ENCODE measurements at places on chromosomes 13 and 19.

- H3K36me3 ChIP-seq, result no peaks in the 10 kb centered on the region
- H3K4me1 ChIP-seq, result peaks cover 13% of the 10 kb centered on the region
- no peaks in the 10 kb centered on the region for H3K27me3 ChIP-seq
- DNase-seq, result no peak
- H3K4me3 ChIP-seq, result no peak overlapping the region
- no peak overlapping the region for H3K27ac ChIP-seq
These were observed 97.1 kb downstream of the SIPA1L3 start for GRCh38 chr19:38004186-38004520.

DNA sequence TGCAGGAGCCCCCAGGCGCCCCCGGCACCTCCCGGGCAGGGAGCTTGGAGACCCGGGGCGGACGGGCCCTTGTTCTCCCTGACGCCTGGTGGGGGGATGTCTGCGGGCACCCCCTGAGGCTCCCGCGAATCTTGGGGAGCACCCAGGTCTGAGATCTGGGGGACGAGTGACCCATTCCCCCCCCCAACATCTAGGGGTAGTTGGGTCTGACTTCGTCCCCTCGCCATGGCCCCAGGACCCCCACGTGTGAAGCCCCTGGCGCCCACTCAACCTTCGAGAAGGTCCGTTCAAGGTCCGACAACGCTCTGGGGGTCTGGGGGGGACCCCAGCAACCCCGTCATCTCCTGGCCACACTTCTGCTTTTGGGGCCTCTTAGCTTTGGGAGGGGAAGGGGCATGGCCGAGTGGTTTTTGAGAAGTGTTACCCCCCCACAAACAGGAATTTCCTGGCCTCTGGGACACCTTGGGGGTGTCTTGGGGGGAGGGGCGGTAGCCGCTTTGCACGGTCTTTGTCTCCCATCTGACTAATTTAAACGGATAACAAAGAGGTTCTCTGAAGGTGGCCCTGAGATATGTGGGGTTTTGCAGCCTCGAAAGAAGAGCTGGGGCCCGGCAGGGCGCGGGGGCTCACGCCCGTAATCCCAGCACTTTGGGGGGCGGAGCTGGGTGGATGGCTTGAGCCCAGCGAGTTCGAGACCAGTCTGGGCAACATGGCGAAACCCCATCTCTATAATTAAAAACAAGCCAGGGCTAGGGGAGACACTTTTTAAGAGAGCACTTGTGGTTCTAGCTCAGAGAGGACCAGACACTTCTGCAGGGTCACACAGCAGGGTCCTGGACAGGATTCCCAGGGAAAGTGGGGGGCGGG lies 608 bp downstream of the CNN2 start:
- no peaks in the 10 kb centered on the region for H3K27me3 ChIP-seq
- H3K27ac ChIP-seq, result peak overlapping the region; percentile 91
- no peak for DNase-seq
- H3K4me3 ChIP-seq, result peak overlapping the region; percentile 91
- peaks cover 31% of the 10 kb centered on the region for H3K4me1 ChIP-seq
- H3K36me3 ChIP-seq, result peaks cover 3% of the 10 kb centered on the region

DNA sequence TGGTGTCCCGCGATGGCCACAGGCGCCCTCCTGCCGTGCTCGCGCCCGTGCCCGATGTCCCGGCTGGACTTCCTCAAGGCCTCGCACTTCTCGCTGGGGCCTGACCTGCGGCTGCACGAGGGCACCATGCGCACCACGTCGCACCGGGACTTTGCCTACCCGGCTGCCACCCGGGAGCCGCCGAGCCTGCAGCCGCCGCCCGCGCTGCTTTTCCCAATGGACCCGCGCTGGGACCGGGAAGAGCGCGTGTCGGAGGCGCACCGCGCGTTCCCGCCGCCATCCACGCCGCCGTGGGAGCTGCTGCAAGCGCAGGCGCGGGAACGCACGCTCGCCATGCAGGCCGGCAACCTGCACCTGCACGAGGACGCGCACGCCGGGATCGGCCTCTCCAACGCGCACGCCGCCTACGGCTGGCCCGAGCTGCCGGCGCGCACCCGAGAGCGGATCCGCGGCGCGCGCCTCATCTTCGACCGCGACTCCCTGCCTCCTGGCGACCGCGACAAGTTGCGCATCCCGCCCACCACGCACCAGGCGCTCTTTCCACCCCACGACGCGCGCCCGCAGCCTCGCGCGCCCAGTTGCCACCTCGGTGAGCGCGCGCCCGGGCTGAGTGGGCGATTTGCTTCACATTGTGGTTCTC lies 12.1 kb upstream of the PEX11G start:
- H3K27ac ChIP-seq, result no peak overlapping the region
- no peaks in the 10 kb centered on the region for H3K36me3 ChIP-seq
- H3K4me3 ChIP-seq, result peak overlapping the region; percentile 66
- H3K27me3 ChIP-seq, result peaks cover 13% of the 10 kb centered on the region
- no peak for DNase-seq

- H3K4me1 ChIP-seq, result peaks cover 12% of the 10 kb centered on the region
- no peaks in the 10 kb centered on the region for H3K36me3 ChIP-seq
- H3K4me3 ChIP-seq, result no peak overlapping the region
- no peaks in the 10 kb centered on the region for H3K27me3 ChIP-seq
These were observed 537.4 kb downstream of the SLITRK6 start for GRCh38 chr13:85261757-85262346.

DNA sequence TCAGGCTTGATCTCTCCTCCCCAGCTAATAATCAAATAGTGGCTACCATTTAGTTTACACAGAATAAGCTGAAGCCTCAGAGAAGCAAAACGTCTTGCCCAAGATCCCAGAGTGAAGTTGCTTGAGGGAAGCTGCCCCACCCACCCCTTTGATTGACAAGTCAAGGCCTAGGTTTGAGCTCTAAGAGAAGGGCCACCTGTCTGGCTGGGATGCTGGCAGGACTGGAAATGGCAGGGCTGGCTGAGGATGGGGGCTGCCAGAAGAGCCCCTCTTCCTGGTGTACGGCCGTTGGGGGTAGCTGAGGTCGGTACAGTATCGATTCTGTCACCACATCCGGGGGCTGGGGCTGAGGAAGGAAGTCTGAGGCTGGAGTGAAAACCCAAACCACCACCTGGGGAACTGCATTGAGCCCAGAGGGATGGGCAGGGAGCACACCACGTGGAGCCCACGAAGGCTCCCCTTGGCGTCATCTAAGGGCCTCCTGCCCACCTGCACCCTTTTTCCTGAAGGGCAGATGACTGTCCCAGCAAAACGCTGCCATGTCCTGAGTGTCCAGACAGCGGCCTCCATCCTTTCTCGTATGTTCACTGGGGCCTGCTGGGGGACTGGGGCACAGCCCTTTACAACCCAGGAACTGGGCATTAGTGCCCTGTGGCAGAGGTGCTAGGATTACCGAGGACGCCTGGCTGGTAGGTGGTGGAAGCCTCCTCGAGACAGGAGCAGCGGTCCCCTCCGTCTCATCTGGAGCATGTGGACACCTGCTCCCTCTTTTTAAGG lies 1.4 kb upstream of the PRKD2 start:
- peaks cover 10% of the 10 kb centered on the region for H3K36me3 ChIP-seq
- no peak overlapping the region for H3K4me3 ChIP-seq
- peak overlapping the region; percentile 29 for H3K27ac ChIP-seq

DNA sequence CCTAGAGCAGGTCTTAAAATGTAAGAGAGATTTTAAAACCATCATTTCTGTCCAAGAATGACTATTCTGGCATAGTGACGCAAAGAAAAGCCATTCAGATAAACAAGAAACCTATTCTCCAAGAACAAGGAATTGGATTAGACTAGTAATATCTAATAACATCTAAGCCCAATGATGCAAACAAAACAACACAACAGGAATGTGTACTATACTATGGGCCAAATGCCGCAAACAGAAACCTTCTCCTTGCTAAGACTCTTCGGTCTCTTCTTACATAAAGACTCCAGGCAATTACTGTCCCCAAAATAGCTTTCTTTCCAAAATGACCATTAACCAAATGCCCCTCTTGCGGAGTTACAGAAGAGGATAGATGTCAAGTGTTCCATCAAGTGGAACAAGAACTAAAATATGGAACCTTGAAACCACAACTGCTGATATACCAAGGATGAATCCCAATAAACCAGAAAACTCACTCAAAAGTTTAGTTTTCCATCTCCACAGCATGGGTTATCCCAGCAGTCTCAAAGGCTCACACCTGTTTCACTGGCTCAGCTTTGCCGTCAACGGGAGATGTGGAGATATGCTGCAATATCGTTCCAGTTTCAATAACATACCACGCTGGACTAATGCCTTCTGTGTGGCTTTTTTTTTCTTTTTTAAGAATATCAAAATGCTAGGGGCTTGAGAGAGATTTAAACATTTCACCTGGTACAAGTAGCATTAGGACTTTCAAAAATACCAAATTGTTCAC lies 76.2 kb downstream of the FOXO1 start:
- no peak for DNase-seq
- no peak overlapping the region for H3K4me3 ChIP-seq
- H3K27ac ChIP-seq, result peak overlapping the region; percentile 93

GRCh38 chr19:50649433-50650391 lies at the start of gene C19orf81:
Gene C19orf81, plus strand, starts transcription at chr19:50649445. Its CDS starts 0 bp downstream, at chr19:50649445.
- H3K27ac ChIP-seq, result no peak within 1 kb of the TSS
- H3K27me3 ChIP-seq, result peaks cover 9% of the 10 kb centered on the region
- no peaks in the 10 kb centered on the region for H3K4me1 ChIP-seq
- DNase-seq, result no peak
- H3K36me3 ChIP-seq, result no peaks in the 10 kb centered on the region

- H3K4me3 ChIP-seq, result no peak overlapping the region
- H3K4me1 ChIP-seq, result no peaks in the 10 kb centered on the region
- no peak for DNase-seq
- H3K27me3 ChIP-seq, result no peaks in the 10 kb centered on the region
- no peaks in the 10 kb centered on the region for H3K36me3 ChIP-seq
These were observed 392.7 kb upstream of the ZNF507 start for GRCh38 chr19:31952693-31953092.

- H3K4me3 ChIP-seq, result no peak overlapping the region
- peaks cover 4% of the 10 kb centered on the region for H3K36me3 ChIP-seq
- no peak overlapping the region for H3K27ac ChIP-seq
- H3K27me3 ChIP-seq, result no peaks in the 10 kb centered on the region
- no peak for DNase-seq
These were observed 174.5 kb downstream of the TBC1D4 start for GRCh38 chr13:75307370-75307949.

GRCh38 chr13:110499621-110500281 lies 61.8 kb downstream of the RAB20 start:
- H3K4me3 ChIP-seq, result no peak overlapping the region
- H3K27ac ChIP-seq, result peak overlapping the region; percentile 42
- no peaks in the 10 kb centered on the region for H3K27me3 ChIP-seq
- H3K36me3 ChIP-seq, result peaks cover 67% of the 10 kb centered on the region
- no peak for DNase-seq

DNA sequence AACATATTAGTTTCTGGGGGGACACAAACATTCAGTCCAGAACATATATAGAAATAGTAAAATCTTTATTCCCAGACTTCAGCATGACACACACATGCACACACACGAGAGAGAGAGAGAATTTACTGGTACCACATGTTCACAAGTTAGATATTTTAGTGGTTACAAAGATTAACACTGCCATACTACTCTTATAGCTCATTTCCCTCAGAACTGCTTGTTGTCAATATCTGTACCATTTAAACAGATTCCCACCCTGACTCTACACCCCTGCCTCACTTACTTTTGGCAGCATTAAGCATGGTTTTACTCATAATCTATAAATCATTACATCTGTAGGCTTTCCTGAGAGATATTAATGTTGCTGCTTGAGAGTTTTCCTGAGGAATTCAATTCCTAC lies 524.7 kb upstream of the HTR2A start:
- no peaks in the 10 kb centered on the region for H3K27me3 ChIP-seq
- H3K4me3 ChIP-seq, result no peak overlapping the region
- H3K4me1 ChIP-seq, result no peaks in the 10 kb centered on the region
- no peak for DNase-seq
- H3K36me3 ChIP-seq, result no peaks in the 10 kb centered on the region

GRCh38 chr13:41145136-41145908 lies 12.7 kb upstream of the KBTBD6 start:
- H3K36me3 ChIP-seq, result peaks cover 13% of the 10 kb centered on the region
- H3K27me3 ChIP-seq, result no peaks in the 10 kb centered on the region
- H3K27ac ChIP-seq, result no peak overlapping the region
- no peak for DNase-seq

DNA sequence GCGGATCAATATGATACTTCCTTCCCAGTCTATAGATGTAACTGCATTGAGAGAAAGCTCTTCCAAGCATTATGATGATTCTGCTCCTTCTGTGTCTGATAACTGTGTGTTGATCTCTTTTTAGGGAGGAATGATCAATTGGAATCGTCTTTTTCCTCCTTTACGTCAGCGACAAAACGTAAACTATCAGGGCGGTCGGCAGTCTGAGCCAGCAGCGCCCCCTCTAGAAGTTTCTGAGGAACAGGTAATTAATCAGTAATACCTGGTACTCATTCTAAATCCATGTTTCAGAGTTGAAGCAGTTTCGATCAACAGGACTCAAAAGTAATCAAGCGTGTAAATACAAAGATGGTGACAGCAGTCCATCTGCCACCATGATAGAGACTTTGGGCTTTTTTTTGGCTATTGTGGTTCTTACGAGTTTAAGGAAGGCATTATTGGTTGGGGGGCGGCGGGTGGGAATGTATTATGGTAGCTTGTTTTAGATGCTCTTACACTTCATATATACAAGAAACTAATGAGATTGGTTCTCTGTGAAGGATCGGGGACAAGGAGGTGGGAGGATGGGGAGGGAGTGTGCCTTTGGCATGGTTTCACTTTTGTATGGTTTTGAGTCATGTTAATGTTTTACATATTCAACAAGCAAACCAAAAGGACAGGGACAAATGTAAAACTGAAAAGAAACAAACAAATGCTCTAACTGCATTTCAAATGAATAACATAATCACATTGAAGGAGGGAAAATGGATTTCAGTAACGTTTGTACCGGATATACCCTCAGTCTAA lies 60.7 kb upstream of the GPR183 start:
- H3K27me3 ChIP-seq, result no peaks in the 10 kb centered on the region
- peaks cover 4% of the 10 kb centered on the region for H3K4me1 ChIP-seq
- no peak overlapping the region for H3K27ac ChIP-seq
- DNase-seq, result no peak

- H3K27ac ChIP-seq, result no peak overlapping the region
- H3K4me3 ChIP-seq, result no peak overlapping the region
- peaks cover 5% of the 10 kb centered on the region for H3K36me3 ChIP-seq
- no peak for DNase-seq
- H3K4me1 ChIP-seq, result no peaks in the 10 kb centered on the region
- no peaks in the 10 kb centered on the region for H3K27me3 ChIP-seq
These were observed 252.1 kb downstream of the RFC3 start for GRCh38 chr13:34070006-34070405.

All from chondrocyte (in vitro differentiated cells).